ENCODE measurements at places on chromosomes 13 and 19.

DNA sequence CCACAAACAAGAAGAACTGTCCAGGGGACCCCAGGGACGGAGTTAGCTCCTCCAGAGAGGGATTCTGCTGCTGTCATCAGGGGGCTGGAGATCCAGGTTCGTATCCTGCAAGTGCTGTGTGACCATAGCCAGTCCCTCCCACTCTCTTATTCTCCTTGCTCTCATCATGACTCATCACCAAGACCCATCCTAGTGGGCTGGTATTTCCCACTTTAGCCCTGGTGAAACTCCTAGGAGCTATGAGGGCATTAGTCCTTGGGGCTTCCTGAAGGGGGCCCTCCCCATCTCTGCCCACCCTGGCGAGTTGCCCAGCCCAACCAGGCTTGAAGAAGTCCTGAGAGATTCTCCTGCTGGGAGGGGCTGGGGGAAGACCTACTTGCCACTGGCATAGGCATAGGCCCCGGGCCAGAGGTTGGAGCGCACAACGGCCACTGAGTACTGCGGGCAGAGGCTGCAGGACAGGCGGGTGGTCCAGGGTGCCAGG is 7.5 kb upstream of the DMWD start:
- peak; percentile 57 for DNase-seq

DNA sequence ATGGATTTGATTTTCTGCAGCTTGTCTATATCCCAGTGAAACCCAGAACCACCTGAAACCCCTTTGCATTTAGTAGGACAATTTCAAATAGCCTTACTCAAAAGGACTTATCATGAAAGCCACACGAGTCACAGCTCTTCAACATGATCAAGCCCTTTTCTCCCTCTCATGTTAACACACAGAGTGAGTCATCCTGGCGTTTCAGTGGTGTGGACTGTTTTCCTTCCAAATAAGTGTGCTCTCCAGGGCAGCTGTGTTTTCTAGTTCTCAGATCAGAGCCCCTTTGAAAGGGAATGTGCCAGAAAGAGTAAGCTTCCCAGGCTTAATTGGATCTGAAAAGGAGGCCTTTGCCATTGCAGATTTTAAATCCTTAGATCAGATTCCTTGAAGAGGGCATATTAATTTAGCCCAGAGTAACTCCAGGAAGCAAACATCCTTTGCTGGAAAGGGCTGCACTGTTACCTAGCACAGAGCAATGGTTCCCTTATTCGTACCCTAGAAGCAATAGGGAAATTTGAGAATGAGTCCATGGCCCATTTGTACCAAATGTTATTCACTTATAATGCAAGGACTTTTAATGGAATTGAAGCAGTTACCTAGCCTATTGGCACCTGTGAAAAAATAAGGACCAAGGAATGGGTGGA is 51.3 kb downstream of the ERICH6B start:
- no peak for DNase-seq

DNA sequence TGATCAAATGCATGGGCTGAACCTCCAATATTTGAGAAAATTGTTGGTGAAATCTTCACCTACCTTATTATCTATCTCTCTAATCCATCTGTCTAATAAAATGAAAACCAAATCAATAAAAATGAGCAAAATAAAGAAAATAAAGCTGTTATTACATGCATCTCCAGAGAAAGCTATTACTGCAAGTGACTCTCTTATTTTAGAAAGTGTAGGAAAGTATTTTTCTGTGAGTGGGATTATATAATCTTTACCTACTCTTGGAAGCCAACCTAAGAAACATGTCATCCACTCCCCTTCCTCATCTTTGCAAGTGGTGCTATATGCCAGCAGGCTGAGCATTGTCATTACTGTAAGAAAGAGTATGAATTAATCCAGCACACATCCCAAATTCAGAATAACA is 191.5 kb upstream of the RFC3 start:
- DNase-seq = no peak

DNA sequence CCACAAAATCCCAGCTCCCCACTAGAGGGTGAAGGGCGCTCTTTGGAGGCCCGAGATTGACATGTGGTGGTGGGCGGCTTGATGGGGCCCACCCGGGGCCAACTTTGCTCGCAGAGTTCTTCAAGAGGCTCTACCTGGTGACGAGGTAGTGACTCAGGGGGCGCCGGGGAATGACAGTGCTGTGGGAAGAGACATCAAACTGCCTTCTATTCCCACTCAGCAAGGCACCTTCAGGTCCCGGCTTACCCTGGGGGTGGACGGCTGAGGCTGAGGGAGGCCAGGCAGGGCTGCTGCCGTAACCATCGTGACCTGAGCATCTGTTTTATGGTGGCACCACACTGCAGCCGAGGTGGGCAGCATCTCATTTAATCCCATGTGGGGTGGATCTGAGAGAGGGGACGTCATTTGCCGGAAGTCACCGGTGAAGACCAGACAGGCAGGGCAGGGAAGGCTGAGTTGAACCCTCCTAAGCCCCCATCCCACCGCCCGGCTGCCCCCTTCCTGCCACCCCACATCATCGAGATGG is 1.6 kb downstream of the LINGO3 start:
- DNase-seq = no peak

GRCh38 chr19:45508417-45508860 is 1.2 kb downstream of the VASP start:
- no peak for DNase-seq

DNA sequence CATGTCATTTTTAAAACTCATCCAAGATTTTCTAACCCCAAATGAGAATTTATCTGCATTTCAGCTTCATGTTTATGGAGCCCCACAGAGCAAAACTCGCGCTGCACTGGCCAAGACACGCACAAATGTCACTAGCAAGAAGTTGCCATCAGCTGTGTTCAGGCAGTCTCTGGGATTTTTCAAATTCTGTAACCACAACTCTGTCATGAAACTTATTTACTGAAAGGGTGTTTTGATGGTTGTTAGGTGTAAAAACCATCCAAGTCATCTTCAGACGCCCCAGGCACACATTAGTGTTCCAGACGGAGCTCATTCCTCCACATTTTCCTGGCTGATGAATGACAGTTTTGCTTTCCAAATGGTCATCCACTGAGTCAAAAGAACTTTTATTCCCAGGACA is 63.4 kb downstream of the SLC7A1 start:
- peak; percentile 17 for DNase-seq

DNA sequence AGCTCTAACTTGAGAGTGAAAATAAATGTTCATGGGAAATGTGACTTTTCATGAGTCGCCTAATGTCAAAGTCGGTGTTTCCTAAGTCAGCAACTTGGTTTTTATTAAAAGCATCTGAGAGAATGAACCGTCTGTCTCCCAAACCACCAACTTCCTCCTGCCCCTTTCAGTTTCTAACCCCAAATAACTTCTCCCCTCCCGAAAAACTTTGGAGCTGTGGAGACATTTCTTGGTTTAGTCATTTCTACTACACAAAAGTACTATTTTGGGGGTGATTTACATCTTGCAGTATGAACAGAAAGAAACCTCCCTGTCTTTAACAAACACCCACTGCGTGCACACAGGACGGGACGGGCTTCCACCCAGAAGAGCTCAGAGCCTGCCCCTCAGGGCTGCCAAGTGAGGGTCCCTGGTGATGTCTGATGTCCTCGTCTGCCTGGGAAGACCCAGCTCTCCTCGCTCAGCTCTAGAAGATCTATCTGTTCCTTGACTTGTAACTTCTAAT is 65.0 kb downstream of the RASA3 start:
- DNase-seq = peak; percentile 59

GRCh38 chr19:8148410-8149260 is 757 bp downstream of the FBN3 start:
- DNase-seq = no peak

DNA sequence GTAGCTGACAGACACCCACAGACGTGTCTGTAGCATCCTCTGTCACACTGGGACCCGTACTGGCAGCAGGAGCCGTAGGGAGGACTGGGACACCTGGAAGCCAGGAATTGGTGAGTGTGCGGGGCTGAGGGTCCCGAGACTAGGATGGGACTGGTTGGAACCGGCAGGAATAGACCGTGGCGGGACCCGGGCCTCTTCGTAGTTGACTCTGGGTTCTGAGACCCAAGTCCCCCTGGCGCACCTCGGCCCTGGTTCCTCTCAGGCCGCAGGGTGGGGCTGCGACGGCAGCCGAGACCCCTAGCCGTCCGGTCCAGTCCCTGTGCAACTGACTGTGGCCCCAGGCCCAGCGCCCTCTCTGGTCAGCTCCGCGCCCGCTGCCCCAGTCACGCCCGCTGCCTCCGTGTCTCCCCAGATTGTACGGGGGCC is 64.7 kb downstream of the ZNF823 start:
- no peak for DNase-seq

DNA sequence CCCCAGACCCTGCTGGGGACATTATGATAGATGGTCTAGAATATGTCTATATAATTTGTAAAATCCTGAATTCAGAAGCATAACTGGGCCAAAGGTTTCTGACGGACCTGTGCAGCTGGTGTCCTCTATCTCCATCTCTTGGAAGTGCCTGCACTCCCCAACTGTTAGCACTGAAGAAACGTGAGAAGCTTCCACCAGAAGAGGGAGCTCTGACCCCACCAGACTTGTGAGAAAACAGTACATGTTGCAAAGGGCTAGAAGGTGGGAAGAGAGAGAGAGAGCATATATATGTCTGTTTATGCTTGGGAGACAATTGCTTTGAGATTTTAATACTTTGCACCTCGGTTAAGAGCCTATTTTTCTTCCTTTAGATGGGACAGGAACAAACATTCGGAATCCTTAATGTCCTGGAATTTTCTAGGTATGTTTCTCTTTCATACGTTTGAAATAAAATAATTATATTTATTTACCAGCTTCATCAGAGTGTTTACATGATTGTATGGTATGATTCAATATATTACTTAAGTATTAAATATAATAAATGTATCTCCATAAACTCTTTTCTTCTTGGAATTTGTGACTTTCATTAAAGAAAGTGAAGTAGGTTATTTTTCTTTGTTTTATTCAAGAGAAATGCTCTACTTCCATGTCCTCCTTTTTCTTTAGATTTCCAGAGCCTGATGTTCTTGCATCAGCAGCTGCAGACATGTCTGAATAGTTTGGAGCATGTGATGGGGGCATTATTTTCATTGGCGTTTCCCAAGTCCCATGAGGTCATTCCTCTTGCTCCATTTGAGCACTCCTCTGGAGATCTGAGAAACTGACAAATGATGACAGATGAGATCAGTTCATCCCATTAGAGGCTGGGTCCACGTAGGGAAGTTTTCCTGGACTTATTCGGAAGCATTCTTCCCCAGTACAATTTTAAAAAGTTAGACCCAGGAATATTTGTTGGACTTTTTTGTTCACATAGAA is 202.9 kb downstream of the ATP8A2 start:
- peak; percentile 87 for DNase-seq

GRCh38 chr13:60433505-60433904 is 36.5 kb downstream of the TDRD3 start:
- no peak for DNase-seq

- DNase-seq = no peak
These were observed 99.8 kb upstream of the GJB6 start for GRCh38 chr13:20331949-20332348.

- DNase-seq = no peak
These were observed 4.4 kb upstream of the STARD13 start for GRCh38 chr13:33289966-33290365.

All from sciatic nerve (tissue), 2 donors.